Activated CD8-positive, alpha-beta memory T cell treated with anti-CD3 and anti-CD28 coated beads for 1 hour (primary cell): ENCODE measurements at places on chromosomes 1 and 21.

- DNase-seq, result no peak
Measured at GRCh38 chr1:3164671-3165070, 95.7 kb downstream of the PRDM16 start.

- DNase-seq, result no peak
Measured at GRCh38 chr1:22340873-22341272, 110.8 kb upstream of the ZBTB40 start.

GRCh38 chr1:47931395-47931794 is 65.8 kb downstream of the TRABD2B start:
- no peak for DNase-seq

GRCh38 chr1:89203166-89203565 is 4.4 kb upstream of the GBP4 start:
- DNase-seq, result no peak

- no peak for DNase-seq
Measured at GRCh38 chr1:57474137-57474750, 50.4 kb upstream of the DAB1 start.

GRCh38 chr1:47758341-47759250 is 238.6 kb downstream of the TRABD2B start:
- DNase-seq, result no peak

- DNase-seq, result no peak
Measured at GRCh38 chr1:198858033-198858432, 219.2 kb downstream of the PTPRC start.

DNA sequence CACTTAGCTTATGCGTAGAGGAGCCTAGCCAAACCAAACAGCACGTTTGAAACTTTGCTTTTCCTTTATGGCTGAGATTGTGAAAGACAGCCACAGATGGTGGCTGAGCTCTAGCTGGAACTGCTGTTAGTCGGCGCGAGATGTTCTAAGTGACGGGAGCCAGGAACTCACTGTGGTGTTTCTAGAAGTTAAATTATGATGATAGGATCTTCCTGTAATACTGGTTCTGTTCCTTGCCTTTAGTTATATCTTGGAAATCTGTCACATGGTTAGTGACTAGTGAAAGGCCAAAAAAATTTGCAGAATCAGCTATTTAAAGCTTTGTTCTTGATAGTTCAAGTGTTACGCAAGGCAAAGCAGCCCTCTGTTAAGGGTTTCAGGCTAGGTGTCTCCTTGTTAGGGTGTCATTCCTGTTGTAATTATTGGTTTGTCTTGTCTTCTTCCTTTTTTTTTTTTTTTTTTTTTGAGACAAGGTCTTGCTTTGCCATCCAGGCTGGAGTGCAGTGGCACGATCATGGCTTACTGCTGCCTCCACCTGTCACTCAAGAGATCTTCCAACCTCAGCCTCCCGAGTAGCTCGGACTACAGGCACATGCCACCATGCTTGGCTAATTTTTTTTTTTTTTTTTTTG is 22.6 kb downstream of the AK4 start:
- DNase-seq, result no peak

DNA sequence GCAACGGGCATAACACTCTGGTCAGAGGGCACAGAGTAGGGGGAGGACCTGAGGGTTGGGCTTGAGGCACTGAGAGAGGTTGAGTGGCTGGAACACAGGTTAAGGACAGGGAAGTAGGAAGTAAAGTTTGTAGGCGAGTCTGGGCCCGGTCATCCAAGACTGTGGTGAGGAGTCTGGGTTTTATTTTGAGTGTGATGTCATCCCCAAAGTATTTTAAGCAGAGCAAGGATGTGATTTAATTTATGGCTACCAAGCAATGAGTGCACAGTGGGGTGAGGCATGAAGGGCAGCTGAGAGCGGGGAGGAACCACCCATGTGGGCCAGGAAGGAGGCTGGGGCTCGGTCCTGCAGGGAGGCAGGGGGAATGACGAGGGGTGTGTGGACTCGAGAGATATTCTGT is 11.2 kb upstream of the VWA5B1 start:
- DNase-seq, result no peak

DNA sequence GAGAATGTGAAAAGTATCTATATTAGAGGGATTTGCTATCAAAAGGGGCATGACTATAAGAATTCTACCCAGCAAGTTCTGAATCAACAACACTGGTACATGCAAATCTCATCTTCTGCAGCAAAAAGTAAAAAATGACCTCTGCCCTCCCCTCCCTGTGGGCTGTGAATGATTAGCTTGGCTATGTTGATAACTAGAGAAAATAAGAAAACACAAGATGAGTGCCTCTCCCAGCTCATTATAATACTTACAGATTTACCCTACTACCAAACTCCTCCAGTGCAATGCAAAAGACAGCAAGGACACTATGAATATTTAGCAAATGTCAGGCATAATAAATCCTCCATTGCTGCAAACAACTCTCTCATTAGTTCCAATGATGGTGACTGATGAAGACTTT is 102.4 kb downstream of the SLC45A1 start:
- DNase-seq, result no peak

DNA sequence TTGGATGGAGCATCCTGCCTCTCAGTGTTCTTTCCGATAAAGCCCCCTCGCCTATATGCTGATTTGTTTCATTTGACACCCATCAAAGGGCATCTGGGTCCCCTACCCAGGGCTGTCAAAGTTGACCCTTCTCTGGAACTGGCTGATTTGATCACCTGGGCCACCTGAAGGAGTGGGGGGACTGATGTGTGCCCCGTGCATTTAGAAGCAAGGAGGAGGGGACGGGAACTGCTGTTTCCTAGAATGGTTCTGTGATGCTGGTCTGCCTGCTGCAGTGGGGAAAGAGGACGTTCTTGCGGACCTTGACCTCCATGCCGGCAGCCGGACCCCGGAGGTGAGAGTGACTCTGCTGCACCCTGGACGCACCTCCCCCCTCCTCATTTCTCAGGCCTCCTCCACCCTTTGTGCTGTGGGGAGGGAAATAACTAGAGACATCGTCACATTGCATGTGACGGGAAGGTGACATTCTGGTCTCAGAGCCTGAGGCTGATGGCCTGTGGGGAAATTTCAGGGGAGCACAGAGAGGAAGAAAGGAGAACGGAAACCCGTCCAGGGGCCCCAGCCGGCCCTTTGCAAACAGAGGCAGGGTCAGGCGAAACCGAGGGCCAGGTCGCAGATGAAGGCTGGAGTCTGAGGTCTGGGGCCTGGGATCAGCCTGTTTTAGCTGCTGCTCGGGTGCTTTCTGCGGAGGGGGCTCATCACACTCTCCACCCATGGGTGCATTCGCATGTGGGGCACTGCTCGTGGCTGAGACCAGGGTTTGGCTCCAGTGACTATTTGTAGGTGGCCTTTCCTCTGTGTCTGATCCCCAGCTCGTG is 25.7 kb downstream of the CRYAA start:
- no peak for DNase-seq

- no peak for DNase-seq
Measured at GRCh38 chr1:10280439-10281350, 70.3 kb downstream of the KIF1B start.

DNA sequence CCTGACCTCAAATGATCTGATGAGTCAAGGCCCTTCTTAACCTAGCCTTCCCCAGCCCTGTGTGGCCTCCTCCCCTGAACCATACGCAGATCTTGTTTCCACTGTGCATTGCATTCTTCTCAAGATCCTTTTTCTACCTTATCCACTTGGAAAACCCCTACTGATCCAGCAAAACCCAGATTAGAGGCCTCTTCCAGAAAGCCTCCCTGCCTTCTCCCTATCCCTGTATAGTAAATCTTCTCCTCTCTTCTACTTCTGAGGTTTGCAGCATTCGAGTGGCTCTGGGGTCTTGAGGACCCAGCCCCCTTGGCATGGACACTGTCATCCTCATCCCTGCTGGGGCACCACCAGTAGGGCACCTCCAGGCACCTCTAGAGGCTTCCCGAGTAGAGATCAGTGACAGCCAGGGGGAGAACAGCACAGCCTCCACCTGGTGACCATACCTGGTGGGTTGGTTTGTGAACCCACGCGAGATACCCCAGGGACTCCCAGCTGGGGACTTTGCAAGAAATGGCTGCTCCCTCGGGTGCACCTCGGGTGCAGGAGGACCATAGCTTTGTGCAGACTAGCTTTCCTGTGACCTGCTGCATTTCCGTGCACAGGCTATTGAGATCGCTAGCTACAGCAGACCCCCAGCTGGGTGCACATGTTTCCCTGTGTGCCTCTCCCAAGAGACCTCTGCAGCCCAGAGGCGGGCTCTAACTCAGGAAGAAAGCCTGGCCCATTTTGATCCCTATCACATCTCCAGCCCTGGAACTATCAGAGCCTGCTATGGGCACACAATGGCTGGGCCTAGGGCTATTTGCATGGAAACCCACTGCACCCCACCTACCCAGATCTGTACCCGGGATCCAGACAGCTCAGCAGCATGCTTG is 34.2 kb downstream of the MATN1 start:
- no peak for DNase-seq

GRCh38 chr1:245957427-245957826 is 549.7 kb downstream of the SMYD3 start:
- DNase-seq, result no peak

DNA sequence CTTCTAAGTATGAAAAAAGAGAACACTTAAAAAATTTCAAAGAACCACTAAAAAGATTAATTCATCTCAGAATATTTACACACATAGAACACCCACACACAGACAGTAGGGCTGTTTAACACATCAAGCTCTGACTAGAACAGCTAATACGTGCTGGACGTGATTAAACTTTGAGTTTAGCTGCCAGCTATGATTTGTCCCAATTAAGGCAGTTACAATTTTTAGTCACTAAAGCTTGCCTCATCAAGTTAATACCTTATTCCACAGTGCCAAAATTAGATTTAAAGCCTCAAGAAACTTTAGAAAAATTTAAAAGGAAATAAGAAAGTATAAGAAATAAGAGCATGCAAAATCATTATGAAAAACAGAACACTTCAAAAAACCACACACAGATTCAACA is 18.9 kb downstream of the SLC16A1 start:
- DNase-seq, result no peak

DNA sequence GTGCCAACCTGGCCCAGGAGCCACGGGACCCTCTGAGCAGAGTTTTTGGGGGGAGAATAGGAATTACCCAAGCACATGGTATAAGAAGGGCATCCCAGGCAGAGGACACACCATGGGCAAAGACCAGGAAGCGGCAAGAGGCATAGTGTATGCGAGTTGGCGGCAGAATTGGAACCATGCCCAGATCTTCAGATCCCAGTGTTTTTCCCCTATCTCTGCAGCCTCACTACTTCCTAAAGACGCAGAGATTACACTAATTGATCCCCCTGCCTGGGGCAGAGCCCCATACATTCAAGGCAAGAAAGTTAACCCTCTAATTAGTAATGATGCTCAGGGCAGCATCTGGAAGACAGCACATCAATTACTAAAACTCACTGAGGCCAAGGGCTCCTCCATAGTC is 48.2 kb downstream of the SYT2 start:
- no peak for DNase-seq

GRCh38 chr21:45187646-45188045 is 100.0 kb downstream of the POFUT2 start:
- no peak for DNase-seq

GRCh38 chr1:210448297-210448892 is 119.7 kb downstream of the HHAT start:
- no peak for DNase-seq

GRCh38 chr1:6889875-6890480 is 104.7 kb downstream of the CAMTA1 start:
- DNase-seq, result no peak

DNA sequence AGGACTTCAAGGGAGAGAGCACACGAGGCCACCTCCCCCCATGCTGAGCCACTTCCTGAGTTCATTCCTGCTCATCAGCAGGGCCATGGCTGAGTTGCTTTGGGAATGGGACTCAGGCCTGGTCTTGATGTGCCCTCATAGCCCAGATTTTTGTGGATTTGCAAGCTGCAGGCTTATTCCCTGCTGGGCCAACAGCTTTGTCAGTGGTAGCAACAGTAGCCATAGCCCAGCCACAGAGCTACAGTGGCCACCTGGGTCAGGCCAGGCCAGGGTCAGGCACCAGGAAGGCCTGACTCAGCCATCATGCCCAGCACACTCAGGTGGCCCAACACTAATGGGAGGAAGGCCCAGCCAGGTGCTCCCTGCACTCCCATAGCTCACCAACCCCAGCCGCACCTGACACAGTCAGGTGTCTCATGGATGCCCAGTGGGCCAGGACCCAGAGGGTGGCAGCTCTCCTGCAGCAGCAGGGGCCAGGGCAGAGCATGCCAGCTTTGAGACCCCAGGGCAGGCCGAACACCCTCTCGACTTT is 33.5 kb downstream of the EPHA2 start:
- DNase-seq, result no peak

GRCh38 chr1:71557138-71557537 is 476.3 kb upstream of the ZRANB2 start:
- no peak for DNase-seq

DNA sequence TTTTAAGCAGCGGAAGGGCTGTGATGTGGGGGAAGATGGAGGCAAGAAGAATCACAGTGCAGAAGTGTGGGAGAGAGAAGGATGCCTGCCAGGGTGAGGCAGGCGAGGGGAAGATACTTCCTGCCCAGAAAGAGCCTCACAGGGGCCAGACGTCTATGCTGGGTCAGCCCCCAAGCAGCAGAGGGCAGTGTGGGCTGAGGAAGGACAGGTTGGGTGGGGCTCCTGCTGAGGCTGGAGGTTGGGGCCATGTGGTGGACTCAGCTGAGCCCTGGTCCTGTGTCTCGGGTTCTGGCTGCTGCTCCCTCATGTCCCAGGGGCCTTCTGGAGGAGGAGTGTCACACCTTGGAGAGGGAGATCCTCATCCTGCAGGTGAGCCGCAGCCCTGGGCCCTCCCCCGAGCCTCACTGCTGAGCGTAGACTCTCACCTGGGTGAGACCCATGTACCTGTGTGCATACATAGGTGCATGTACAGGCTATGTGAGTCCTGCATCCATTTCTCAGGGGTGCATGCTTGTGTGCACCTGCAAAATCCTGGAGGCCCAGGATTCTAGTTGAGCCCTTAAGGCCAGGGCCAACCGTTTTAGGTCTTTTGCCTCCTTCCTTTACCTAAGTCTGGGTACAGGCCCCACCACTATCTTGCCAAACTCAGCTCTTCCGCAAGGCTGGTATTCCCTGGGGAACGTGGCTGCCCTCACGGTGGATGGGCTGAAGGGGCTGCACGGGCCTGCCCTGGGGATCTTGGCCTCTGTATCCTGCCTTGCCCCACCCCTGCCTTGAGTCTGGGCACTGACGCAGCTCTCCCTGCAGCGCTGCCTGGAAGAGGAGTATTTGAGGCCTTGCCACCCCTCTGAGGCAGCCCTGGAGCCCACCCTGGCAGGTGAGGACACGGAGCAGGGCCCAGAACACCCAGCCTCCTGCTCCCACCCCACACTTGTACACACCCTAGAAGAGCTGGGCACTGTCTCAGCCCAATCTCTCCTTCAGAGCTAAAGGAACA is 3.7 kb downstream of the CCDC24 start:
- no peak for DNase-seq

- no peak for DNase-seq
Measured at GRCh38 chr1:40377512-40377911, 4.0 kb downstream of the SMAP2 start.

DNA sequence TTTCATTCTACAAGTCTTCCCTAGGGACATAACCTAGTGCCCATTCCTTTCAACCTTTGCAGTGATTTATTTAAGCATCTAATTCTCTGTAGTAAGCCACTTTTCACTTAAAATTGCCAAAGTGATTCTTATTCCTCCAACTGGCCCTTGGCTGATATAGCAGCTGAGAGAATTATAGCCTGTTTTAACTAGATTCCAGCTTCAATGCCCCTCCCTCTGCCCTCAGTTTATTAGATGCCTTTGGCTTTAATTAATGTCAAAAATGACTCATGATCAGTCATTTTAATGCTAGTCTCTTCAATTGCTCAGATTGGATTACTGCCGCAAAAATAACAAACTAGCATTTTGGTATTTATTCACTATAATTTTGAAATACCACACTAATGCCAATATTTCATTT is 145.4 kb upstream of the KCTD3 start:
- DNase-seq, result no peak

- DNase-seq, result no peak
Measured at GRCh38 chr21:36075171-36075570, 5.3 kb downstream of the CBR1 start.
